ENCODE measurements at places on chromosomes 1 and 21.

DNA sequence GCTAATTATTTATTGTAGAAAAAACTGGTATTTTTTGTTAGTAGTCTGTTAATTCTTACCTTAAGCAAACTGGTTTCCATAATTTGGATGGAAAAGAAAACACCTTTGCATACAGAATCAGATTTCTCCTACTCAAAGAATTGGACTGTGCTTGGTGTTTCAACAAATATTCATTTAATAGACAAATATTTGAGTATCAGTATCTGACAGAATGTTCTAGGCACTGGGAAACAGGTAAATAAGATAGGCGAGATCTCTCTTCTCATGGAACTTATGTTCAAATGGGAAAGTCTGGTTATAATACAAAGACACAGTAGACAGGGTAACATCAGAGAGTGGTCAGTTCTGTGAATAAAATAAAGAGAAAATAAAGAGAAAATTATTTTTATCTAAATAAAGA is 119.9 kb downstream of the NOS1AP start:
- DNase-seq = no peak

DNA sequence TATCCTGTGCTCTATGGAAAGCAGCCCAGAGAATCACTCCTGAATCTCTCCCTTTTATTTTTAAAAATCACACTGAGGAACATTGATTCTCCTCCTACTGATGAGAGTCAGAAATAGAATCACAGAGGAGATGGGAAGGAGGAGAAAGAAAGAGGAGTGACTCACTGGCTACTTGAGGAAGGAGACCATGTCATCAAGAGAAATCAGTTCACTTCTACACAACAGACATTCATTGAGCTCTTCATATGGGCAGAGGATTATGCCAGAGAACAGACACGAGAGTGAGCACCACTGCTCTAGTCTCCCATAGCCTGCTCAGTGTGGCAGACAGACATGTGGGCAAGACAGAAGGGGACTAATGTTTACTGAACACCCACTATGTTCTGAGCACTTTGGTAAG is 44.2 kb downstream of the RAB3B start:
- no peak for DNase-seq

- DNase-seq = no peak
Observed at GRCh38 chr1:168799927-168800605, 71.1 kb upstream of the DPT start.

GRCh38 chr1:54312796-54313316 is 93.3 kb downstream of the SSBP3 start:
- peak; percentile 71 for DNase-seq

DNA sequence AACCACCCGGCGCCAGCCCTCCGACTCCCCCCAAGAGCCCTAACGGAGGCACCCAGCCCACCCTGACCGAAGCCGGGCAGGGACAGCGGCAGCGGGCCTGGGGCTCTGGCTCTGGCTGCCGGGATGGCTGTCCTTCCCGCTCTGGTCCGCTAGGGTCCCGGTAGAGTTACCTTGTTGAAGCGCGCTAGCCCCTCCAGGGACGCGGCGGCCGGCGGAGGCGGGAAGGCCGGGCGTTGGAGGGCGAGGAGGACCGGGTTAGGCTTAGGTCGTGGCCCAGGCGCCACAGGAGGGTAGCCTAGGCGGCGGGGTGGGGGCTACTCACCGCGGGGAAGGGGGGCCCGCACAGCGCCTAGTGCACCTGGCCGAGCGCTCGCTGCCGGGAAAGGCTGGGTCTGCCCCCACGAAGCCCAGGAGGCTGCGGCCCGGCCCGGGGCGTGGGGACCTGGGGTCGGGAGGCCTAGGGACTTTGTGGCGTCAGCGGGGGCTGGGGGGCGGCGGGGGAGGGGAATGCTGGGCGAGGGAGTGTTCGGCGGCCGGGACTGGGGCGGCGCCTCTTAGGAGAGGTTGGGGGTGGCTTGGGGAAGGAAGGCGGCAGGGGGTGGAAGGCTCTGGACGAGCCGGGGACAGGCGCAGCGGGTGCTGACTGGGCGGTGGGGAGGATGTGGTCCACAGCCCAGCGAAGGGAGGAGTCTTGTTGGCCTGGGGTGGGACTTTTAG is at the start of gene TRIM17:
TRIM17 (minus strand) TSS at position 645 of the 717 bp plus-strand sequence. CDS start 1,789 bp downstream, outside the sequence.
- peak; percentile 81 for DNase-seq

- DNase-seq = no peak
Observed at GRCh38 chr1:188991221-188991930, 1486.3 kb downstream of the BRINP3 start.

DNA sequence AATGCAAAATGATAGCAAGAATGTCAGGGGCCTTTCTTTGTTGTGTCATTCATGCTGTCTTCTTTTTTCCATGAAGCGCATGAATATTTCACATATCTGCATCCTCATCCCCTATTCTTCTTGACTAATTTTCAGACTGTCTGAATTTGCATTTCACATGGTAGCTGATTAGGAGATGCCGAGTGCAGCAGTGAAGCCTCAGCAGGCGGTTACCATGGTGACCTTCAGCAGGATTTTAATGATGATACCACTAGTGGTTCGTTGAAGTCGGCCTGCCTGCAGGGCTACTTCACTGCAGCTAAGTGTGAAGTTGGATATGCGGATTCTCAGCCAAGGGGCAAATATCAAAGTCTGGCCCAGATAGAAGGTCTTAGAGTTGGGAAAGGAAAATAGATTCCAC is 141.8 kb downstream of the NEK7 start:
- peak; percentile 45 for DNase-seq

- no peak for DNase-seq
Observed at GRCh38 chr1:14323568-14324247, 274.8 kb upstream of the KAZN start.

- no peak for DNase-seq
Observed at GRCh38 chr1:58857680-58858673, 74.1 kb upstream of the JUN start.

GRCh38 chr1:218521414-218522169 is 176.5 kb downstream of the TGFB2 start:
- DNase-seq = peak; percentile 58

DNA sequence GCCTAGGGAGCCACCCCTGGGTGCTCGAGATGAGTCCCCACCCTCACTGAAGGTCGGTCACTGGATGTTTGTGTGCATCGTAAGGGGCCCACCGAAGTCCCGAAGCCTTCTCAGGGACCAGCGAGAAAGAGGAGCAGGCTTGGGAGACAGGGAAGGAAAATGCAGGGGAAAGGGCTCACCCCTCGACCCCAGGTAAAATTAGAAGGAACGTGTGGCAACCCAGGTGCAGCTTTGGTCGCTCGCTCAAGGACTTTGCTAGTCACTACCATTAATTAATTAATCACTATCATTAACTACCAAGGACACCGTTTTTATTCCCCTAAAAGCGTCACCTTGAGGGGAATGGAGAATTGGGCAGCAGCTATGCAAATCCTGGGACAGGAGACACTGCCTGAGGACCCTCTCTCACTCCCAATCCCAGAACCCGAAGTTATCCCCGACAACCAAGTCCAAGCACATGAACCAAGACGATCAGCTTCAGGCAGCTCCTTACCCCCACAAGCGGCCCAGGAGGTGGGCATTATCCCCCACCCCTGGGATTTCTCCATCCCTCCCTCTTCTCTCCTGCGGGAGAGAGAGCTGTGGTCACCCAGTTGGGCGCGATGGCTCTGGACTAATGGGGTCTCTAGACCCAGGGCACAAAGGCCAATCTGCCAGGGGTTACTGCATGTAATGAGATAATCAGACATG is 4.2 kb upstream of the SIM2 start:
- DNase-seq = peak; percentile 27

- no peak for DNase-seq
Observed at GRCh38 chr1:84246213-84246612, 55.3 kb upstream of the SAMD13 start.

- no peak for DNase-seq
Observed at GRCh38 chr1:25098717-25099116, 133.6 kb downstream of the SYF2 start.

DNA sequence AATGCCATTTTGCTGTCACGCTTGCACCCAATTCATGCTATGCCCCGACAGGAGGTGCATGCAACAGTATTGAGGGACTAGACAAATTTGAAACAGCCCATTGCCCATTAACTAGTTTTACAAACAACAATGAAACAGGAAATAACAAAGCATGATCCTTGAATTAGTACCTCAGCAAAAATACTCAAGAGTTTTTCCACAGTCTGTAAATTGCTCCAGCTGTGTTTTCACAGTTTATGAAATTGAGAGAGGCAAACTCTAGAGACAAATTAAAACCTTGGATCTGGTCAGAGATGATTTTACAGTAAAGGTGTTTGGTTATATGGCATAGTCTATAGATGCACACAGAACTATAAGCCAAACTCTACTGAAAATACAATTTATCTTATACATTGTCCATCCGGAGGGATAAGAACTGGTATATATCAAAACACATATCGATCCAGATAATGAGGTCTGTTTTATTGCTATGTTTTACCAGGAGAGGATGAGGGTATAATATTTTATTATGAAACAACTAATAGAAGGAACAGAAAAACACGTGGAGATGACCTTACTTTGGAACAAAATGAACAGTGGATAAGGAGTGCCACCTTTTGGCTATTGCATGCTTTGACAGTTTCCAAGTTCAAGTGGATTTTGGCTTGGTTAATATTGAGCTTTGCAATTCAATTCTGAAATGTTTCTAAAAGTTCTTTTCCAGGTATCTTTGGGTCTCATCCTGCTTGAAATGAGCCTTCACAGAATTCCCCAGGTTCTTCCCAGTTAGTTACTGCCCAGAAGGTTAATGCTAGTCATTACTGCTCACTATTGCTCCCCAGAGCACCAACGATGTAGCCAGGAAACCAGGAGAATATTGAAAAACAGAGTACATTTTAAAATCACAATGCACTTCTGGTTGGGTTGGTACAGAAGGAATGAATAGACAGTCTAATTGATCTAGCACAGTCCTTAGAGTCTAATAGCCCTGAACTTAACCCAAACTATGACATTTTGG is 45.7 kb downstream of the ZC3H11B start:
- no peak for DNase-seq

DNA sequence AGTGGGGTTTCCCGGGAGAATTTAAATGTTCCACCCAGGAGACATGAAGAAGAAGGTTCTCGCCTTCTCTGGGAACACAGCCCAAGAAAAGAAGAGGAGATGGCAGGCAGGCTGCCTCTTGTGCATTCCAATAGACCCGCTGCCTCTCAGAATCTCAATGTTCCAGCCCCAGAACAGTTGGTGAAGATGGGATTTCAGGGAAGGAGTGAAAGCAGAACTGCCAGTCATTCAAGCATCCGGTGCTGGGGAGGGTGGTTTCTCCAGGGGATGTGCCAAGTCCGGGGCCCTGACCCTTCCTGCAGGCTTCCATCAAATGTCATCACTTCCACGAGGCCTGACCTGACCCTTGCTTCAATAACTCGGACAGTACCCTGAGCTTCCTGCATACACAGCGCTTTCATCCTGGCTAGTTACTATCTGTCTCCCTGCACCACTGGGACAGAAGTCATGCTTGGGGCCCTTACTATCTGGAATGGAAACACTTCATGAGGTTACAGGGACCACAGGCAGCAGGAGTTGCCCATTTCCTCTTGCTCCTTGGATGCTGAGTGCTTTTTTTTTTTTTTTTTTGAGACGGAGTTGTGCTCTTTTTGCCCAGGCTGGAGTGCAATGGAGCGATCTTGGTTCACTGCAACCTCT is 386.6 kb upstream of the POU3F1 start:
- DNase-seq = no peak

DNA sequence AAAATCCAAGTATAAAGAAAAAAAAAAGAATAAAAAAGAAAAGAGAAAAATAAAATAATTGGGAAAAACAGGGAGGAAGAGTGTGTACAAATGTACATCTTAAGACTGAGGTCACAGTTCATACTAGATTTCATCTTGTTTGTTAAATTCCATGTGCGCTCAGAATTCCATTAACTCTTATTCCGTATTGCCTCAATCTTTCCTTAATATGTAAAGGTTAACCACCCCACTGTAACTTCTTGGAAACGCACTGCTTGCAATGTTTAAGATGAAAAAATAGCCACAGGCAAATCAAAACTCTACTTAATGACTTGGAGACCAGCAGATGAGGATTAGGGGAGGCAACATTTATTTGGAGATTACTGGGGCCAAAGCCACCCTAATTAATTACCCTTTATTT is 23.9 kb upstream of the KCNE1 start:
- no peak for DNase-seq

DNA sequence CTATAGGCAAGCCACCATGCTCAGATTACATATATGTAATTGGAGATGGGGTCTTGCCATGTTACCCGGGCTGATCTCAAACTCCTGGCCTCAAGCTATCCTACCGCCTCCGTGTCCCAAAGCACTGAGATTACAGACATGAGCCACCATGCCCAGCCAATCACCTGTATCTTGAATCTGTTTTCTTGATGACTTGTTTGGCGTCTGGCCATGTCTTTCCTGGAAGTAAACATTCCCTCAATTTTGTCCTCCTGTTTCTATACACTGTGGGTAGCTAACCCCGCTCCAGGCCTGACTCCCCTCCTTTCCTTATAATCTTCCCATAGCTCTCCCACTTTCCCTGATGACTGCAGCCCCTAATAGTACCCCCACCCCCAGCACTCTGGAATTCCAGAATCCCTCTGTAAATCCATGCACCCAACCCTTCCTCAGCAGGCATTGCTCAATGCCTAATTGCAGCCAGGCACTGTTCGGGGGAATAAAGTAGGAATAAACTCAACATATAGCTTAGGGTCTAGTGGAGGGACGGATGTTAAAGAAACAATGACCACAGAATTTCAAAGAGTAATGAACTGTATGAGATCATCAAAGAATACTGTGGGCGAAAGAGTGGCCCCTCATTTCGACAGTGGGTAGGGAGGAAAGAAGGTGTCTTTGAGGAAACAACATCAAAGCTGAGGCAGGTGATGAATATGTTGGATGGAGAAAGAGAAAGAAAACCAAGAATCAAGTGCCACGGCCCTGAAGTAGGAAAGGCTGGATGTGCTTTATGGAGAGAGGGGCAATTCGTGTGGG is 161.5 kb downstream of the ADSS2 start:
- DNase-seq = no peak

DNA sequence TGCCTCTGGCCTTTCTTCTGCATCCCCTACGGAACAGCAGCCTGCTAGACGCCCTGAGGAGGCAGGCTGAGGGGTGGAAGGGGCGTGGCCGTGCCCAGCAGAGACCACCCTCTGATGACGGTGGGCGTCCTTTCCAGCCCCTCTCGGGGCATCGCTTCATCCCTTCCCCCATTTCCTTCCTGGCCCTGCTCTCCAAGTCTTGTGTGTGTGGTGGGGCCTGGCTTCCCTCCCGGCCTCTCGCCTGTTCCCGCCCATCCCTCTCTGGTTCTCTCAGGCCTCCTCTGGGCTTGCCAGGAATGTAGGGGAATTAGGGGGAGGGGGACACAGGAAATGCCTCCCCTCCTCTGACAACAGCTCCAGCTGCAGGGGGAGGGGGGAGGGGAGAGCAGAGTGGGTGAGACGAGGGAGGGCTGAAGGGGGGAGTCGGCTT is 51.1 kb downstream of the SKI start:
- peak; percentile 98 for DNase-seq

Data from ELF-1 (cell line).